ENCODE measurements at places on chromosomes 7 and 10.

GRCh38 chr7:3979611-3980299 lies 678.7 kb downstream of the SDK1 start:
- no peak for DNase-seq

DNA sequence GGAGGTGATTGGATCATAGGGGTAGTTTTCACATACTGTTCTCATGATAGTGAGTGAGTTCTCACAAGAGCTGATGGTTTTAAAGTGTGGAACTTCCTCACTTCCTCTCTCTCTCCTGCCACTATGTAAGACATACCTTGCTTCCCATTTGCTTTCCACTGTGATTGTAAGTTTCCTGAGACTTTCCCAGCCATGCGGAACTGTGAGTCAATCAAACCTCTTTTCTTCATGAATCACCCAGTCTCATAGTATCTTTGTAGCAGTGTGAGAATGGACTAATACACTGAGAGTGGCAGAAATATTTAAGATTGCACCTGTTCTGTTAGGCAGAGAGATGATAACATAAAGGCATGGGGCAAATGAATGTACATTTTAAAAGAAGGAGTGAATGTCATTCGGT lies 507.8 kb downstream of the SORCS3 start:
- DNase-seq: no peak

GRCh38 chr7:129471402-129471827 lies 30.9 kb upstream of the SMKR1 start:
- DNase-seq: no peak

GRCh38 chr10:25157650-25158049 lies 17.2 kb upstream of the GPR158 start:
- DNase-seq: no peak

DNA sequence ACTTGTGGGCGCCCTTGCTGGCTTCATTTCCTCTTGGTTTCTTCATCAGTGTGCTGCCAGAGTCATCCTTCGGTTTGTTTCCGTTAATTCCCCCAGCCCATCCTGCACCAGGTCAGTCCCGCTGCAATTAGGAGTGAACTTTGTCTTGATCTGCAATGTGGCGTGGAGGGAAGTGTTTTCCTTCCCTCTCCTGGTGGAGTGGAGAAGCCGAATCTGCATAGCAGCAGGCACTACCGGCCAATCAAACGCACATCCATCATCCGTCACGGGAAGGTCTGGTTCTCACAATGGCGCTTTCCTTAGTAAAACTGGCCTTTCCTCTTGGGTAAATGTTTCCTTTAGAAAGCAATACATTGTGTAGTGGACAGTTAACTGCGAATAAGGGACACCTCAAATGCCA lies 337.5 kb downstream of the CXCL12 start:
- DNase-seq: no peak

DNA sequence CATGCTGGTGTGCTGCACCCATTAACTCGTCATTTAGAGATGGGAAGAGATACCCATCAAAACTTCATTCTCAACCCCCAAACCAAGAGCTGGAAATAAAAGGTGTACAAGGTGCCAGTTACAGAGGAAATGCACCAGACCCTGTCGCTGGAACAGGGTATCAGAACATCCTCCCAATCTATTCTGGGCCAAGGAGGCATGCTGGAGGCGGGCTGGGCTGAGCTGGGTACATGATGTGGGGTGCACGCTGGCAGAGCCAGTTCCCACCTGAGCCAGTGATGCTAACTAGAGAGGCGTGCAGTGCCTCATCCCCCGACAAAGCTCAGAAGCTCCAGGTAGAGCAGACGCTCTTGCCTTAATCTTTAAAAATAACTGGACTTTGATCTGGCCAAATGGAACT lies 70.1 kb downstream of the NPSR1 start:
- no peak for DNase-seq

- DNase-seq: no peak
These were observed 31.5 kb upstream of the SMNDC1 start for GRCh38 chr10:110336111-110336721.

GRCh38 chr7:97871659-97872024 lies 566 bp downstream of the ASNS start:
- no peak for DNase-seq
